ENCODE measurements at places on chromosomes 5 and 9. TPM values are rescaled to one million over a fixed set of nuclear protein-coding genes. Genes with fewer than 3 reads are reported as not detected.

AMBP gene
- total RNA-seq = not detected

IFNE gene
- not detected for total RNA-seq

SLC6A3 gene
- total RNA-seq = 12.0 TPM

GLRX gene
- 17.6 TPM for total RNA-seq

ADRA1B gene
- 2.1 TPM for total RNA-seq

CHSY3 gene
- 11.9 TPM for total RNA-seq

KCTD16 gene
- 30.8 TPM for total RNA-seq

AJM1 gene
- total RNA-seq = 2.2 TPM

FAM78A gene
- 2.7 TPM for total RNA-seq

DAB2 gene
- 68.0 TPM for total RNA-seq

Measured in spinal cord (tissue), 10 donors.